HTR-8/SVneo (cell line): ENCODE measurements at places on chromosomes 16 and 17.

DNA sequence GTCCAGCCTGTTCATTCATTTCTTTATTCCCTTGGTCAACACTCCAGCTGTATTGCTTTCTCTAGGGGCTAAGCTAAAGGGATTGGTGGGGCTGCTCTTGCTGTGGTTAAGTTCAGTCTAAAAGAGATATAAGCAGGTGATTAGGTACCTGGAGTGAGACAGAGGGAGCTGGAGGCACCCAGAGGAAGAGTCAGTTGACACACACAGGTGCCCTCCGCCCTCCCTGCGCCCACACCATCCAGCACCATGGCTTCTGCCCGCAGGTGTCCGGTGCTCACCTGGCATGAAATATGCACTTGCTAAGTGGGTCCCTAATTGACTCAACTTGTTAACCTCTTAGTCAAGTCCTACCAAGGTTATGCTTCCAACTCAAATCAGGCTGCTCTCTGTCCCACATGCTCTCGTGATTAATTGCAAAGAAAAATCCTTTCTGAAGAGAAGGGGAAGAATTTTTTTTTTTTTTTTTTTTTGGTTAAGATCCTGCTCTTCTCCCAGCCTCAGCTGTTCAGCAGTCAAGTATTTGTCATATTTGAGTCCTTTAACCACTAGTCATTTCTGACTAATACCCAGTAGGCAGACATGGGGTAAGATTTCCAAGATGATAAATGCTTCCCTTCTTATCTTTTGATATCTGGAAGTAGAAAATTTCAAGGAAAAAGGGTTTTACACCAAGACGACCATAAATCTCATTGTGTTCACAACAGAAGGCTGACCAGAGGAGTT lies 199.8 kb upstream of the WSCD1 start:
- DNase-seq: no peak

DNA sequence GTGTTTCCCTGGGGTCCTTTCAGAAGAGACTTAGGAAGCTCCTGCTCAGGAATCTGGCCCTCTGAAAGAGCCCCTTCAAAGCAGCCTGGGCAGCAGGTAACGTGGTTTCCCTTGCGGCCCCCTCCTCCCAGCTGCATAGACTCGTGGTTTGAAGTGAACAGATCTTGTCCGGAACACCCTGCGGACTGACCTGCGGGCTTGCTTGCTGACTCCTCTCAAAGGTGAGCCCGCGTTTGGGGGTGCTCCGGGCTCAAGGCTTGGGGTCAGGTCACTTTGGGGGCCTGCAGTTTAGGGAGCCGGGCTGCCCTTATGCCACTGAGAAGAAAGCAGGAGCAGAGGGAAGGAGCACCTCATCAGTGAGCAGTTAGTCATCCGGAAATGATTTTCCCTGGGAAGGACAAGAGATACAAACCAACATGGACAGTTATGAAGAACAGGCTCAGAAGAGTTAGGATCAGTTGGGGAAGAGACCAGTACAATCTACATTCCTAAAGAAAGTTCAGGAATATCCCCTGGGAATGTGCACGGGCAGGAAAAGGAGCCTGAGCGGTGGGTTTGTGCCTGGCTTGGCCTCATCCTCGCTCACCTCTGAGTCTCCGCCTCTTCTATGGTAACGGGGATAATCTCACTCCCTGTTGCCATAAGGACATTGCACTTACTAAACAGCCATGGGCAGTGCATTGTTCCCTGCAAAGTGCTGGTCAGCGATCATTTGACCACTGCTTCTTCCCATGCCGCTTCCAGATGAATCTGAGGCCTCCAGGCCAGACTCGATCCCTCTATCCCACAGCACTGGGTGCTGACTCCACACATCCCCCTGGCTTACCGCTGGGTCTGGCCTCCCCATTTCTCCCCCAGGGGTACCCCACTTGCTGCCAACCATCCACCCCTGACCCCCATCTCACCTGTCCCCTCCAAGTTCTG lies 10.0 kb downstream of the LDHD start:
- DNase-seq: no peak

- DNase-seq: no peak
Observed at GRCh38 chr17:13688716-13689115, 87.0 kb upstream of the HS3ST3A1 start.

GRCh38 chr17:44795421-44795820 lies 34.7 kb downstream of the GJC1 start:
- DNase-seq: no peak

- DNase-seq: no peak
Observed at GRCh38 chr16:57643910-57644309, 15.5 kb downstream of the ADGRG1 start.

GRCh38 chr17:59845595-59846393 lies 46.9 kb downstream of the TUBD1 start:
- DNase-seq: no peak

GRCh38 chr16:66687906-66688625 lies 8.5 kb downstream of the CMTM4 start:
- no peak for DNase-seq

- no peak for DNase-seq
Observed at GRCh38 chr16:60582528-60582927, 1453.7 kb downstream of the CDH8 start.
